ENCODE measurements at places on chromosomes 7 and 10. TPM values are rescaled to one million over a fixed set of nuclear protein-coding genes. Genes with fewer than 3 reads are reported as not detected.

The FAS gene
- total RNA-seq: 40.3 TPM

The CYP3A7 gene
- total RNA-seq: not detected

The STEAP1 gene
- 16.1 TPM for total RNA-seq

The CALCR gene
- total RNA-seq: not detected

The ACBD7 gene
- total RNA-seq: 1.4 TPM

The MOGAT3 gene
- not detected for total RNA-seq

The BHLHA15 gene
- total RNA-seq: 0.50 TPM

The TMEM139 gene
- 0.64 TPM for total RNA-seq

The VGF gene
- total RNA-seq: 28.3 TPM

The ABCB1 gene
- total RNA-seq: 0.02 TPM

The CARD11 gene
- 2.5 TPM for total RNA-seq

Measured in A549 treated with Hydrocortisone at 1 μM for 4 hours (cell line).